HCT116 (cell line): ENCODE measurements at places on chromosomes 11 and 22.

DNA sequence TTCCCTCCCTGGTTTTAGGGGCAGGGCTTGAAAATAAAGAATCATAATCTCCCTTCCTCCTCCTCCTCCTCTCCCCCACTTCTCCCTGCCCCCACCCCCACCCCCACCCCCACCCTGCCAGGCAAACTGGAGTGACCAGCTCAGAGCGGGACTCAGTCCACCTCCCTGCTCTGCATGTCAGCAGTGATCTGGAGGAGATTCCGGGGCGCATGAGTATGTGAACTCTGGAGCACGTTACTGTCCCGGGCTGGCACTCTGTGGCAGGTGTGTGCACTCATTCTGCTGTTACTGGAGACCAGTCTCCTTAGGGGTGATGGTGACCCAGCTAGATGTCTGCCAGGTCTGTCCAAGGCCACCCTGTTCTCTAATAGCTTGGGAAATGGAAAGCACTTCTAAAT, 33.9 kb downstream of the MARK2 start:
- DNase-seq: no peak

DNA sequence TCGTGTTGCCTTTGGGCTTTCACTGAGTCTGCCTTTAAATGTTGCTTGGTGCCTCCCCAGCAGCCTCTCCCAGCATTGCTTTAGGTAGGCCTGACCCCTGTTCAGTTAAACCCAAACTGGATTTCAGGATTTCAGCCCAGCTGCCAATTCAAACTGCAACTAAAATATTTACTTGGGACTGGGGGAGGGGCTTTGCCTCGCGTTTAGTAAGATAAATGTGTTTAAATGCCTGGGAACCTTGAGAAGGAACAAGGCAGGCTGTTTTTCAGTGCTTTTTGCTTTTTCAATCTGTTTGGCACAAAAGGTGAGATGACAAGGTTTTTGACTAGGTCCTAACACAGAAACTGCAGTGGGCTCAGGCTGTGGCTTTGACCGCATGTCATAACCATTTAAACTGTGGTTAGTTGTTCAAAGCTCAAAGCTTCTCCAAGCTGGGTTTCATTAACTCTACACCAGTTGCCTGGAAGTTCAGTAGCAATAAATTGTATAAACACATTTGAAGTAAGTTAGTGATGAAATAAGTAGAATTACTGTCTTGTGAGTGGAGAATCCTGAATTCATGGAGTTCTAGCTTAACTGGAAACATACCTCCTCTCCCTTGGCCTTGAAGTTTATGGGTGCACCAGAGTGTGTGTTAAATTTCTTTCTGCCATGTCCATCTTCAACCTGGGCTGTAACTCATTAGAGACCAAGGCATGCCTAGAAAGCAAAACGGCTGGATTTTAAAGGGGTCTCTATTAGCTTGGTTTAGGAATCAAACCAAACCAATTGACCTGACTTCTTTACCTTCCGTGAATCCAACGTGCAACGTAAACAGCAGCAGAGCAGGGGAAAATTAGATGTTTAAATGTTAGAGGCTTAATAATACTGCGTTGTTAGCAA, 3.6 kb downstream of the PKNOX2 start:
- DNase-seq: no peak

DNA sequence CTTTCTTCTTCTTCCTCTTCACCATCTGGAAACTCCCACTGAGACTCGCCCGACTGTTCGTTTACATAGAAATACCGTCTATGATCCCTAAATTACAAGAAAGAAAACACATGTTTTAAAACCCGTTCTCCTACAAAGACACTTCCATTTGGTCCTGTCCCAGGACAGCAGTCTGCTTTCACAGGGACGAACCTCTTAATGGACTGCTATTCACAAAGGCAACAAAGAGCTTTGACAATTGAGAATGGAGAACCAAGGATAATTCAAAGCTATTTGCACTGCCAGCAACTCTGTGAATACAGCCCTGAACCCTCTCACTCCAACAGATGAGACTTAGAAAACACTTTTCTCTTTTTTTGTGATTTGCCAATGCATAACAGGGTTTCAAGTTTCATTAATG, 16.3 kb upstream of the AGBL2 start:
- DNase-seq: no peak

DNA sequence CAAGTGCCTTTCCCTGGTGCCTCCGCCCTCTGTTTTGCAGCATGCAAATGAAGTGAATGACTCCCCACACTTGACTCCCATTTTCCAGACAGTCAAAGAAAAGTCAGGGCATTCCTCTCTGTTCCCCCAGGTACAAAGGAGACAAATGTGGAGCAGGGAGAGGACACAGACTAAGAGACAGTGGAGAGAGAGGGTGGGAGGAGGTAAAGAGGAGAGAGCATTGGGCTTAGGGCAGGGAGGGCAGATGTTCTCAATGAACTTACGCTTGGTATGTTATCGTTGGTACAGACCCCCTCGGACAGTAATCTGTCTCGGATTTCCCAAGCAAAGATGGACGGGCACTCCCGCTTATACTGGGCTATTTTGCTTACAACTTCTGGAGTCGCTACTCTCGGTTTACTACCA, 9.8 kb downstream of the PAX6 start:
- DNase-seq: no peak

- DNase-seq: no peak
Measured at GRCh38 chr11:66089067-66089466, 19.0 kb downstream of the PACS1 start.

DNA sequence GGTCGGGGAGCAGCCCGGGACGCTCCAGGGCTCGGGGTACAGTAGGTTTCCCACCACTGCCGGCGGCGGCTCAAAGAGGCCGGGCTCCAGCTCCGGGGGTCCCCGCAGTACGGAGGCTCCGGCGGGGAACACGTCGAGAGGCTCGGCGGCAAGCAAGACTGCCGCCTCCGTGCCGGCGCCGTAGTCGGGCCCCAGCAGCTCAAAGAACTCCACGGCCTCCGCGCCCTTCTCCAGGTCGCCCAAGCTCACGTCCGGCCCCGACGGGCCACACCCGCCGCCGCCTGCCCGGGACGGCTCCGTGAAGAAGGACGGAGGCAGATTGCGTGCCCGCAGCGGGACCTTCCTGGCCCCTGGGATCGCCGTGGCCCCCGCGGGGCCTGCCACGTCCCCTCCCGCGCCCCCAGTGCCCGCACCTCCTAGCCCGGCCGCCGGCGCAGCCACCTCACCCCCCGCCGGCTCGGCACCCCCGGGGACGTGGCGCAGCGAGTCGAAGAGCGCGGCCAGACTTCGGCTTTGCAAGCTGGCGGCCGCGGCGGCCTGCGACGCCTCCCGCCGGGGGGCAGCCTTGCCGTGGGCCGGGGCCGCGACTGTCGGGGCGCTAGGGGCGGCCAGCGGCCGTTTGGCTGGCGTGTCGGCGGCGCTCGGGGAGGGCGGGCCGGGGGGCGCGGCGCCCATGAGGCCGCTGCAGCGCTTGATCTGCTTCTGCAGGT, 775 bp downstream of the FAM181B start:
- DNase-seq: no peak

DNA sequence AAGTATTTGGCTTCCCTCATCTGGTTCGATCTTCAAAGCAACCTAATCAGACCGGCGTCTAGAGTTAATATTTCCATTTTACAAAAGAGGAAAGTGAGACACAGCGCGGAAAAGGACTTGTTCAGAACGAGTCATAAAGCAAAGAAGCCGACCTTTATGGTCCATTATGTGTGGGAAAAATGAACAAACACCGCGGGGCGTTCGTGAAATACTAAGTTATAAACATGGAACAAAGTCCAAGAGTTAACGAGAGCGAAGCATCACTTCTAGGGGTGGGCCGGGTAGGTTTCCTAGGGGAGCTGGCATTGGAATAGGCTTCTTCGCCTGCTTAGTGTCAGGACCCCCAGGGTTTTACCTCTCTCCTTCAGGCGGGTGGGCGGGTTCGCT, 575 bp downstream of the DUSP18 start:
- peak; percentile 3 for DNase-seq

- peak; percentile 4 for DNase-seq
Measured at GRCh38 chr11:119641983-119642745, 86.8 kb downstream of the NECTIN1 start.

GRCh38 chr11:56916587-56916986, 72.1 kb upstream of the OR5AK2 start:
- no peak for DNase-seq

DNA sequence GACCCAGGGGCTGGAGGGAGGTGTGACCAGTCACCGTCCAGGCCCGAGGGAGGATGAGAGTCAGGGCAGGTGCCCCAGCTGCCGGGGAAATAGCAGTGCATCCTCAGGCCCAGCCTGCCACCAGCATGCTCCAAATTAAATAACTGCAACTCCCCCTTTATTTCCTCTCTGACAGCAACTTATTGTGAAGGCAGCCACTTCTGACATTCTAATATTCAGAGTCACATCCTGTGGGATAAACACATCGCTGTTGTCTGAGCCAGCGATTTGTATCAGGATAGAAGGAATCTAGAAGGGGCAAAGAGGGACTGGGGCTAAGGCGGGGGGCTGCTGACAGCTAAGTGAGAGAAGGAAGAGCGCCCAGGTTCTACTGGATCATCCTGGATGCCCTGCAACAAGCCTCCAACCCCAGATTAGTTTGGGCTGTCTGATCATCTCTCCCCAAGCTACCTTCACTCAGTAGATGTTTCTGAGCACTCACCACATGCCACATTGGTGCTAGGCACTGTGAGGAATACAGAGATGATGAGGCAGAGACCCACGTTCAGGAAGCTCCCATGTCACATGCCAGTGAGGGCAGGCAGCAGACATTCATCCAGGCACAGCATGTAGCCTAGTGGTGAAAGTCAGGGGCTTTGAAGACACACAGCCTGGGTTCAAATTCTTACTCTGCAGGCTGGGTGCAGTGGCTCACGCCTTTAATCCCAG, 214.1 kb downstream of the BUD13 start:
- DNase-seq: no peak

GRCh38 chr11:100133114-100133513, 554.0 kb upstream of the ARHGAP42 start:
- DNase-seq: no peak

- DNase-seq: no peak
Measured at GRCh38 chr22:23831781-23832180, 7.0 kb downstream of the DERL3 start.

DNA sequence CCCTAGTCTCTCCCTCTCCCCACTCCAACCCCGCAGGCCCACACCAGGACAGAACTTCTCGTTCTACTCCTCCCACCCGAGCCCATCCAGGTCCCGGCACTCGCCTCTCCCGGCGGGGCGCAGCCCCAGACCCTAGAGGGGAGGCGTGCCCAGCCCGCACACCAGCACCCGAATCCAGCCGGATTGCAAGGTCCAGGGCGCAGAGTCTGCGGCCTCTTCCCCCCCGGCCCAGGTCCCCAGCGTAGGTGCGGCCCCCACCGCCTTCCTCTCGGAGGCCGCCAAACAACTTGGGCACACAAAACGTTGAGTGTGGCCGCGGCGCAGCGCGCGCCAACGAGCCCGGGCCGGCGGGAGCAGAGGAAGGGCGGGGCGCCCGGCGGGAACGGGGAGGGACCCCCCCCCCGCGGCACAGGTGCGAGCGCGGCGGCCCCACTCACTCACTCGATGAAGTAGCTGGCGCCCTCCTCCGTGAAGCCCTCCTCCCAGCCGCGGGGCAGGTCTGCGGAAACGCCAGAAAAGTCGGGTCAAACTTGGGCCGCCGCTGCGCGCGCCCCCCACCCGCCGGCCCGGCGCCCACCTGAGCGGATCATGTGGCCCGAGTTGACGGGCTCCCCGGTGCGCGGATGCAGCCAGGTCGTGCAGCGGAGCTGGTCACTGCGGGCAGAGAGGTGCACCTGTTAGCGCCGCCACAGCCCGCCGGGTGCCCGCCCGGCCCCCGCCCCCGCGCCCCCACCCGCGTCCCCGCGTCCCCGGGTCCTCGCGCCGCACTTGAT, 480 bp downstream of the PLEKHA7 start:
- DNase-seq: no peak

- DNase-seq: no peak
Measured at GRCh38 chr11:102453302-102453695, 734 bp upstream of the TMEM123 start.

GRCh38 chr11:128496249-128496648, 91.1 kb downstream of the ETS1 start:
- no peak for DNase-seq

- DNase-seq: no peak
Measured at GRCh38 chr11:93118276-93118675, 79.5 kb downstream of the SLC36A4 start.

GRCh38 chr11:2825261-2825888, 60.2 kb downstream of the CDKN1C start:
- DNase-seq: no peak

DNA sequence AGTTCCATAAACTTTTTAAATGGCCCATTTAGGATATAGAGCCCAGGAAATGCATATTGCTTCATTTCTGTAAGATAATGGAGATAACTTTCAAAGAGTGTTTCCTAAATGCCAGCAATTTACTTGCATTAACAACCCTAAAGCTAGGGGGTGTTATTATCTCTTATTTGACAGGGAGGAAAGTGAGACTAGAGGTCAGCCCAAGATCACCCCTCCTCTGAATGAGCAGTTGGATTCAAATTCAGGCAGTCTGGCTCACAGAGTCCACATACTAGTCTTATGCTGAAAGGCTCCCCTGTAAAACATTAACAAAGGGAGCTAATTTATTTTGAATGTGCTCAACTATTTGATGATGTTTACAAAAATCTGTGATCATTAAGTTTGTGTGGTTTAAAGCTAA, 49.9 kb upstream of the TRIM77 start:
- DNase-seq: no peak

GRCh38 chr11:69801513-69802335, 17.5 kb downstream of the FGF3 start:
- DNase-seq: peak; percentile 64

GRCh38 chr11:6587360-6587953, 16.0 kb downstream of the RRP8 start:
- no peak for DNase-seq

- DNase-seq: no peak
Measured at GRCh38 chr11:128615076-128615475, 27.7 kb upstream of the ETS1 start.

DNA sequence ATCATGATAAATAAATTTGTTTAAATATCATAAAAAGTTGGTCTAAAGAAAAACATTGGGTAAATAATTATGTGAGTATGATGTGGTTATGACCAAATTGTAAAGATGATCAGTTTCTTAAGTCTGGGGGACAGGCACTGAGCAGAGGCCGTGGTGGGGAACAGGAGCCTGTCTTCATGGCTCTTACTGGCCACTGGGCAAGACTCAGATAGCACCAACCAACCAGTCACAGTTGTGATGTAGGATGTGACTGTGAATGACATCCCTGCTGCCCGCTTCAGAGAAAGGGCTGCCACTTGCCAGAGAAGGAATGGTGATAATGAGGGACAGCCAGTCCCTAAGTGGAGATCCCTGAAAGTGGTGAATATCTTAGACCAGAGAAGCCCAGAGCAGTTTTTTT, 7.0 kb downstream of the PTPRJ start:
- DNase-seq: no peak

DNA sequence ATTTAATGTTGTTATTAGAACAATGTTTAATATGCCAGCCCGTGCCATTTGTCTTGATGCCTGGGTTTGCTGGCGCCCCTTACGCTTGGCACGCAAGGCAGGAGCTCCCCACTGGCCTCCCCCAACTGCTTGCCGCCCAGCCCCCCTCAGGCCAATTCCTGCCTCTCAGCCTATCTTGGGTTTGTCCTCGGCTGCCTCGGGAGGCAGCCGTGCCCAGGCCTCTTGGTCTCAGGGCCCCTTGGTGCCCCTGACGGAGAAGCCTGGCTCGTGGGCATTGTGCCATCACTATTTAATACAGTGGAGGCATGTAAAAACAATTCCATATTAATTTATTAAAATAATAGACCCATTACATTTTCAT, 119.8 kb downstream of the KCNQ1OT1 start:
- DNase-seq: no peak
